ENCODE measurements at places on chromosomes 12 and 14.
A peak's percentile ranks its signal among the peaks of the same experiment; 100 is the strongest.

DNA sequence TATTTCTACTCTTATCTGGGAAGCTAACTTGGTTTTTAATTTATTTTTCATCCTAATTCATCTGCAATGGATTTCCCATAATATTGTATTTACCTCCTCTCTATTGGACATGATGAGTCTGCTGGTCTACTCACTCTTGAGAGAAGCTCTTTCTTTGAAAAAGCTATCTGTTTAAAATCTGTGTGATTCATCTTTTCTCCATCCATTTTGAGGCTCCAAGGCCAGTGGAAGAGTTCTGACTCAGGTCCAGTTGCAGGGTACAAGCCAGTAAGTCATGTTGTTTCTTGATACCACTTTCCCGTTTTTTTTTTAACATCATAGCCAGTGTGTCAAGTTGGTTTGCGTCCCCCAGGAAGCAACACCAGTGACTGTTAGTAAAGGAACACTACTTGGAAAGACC is 160.3 kb upstream of the BMP4 start:
- DNase-seq = no peak

GRCh38 chr12:58419196-58419760 is 477.9 kb downstream of the ATP23 start:
- no peak for DNase-seq

DNA sequence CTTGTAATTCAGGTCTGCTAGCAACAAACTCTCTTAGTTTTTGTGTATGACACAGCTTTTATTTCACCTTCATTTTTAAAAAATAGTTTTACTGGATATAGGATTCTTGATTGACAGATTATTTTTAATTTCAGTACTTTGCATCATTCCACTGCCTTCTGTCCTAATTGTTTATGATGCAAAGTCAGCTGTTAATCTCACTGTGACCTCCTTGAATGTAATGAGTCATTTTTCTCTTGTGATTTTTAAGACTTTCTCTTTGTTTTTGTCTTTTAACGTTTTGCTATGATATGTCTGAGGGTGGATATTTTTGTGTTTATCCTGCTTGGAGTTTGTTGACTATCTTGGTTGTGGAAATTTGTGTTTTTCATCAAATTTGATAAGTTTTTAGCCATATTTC is 126.3 kb upstream of the FBXO33 start:
- DNase-seq = no peak

DNA sequence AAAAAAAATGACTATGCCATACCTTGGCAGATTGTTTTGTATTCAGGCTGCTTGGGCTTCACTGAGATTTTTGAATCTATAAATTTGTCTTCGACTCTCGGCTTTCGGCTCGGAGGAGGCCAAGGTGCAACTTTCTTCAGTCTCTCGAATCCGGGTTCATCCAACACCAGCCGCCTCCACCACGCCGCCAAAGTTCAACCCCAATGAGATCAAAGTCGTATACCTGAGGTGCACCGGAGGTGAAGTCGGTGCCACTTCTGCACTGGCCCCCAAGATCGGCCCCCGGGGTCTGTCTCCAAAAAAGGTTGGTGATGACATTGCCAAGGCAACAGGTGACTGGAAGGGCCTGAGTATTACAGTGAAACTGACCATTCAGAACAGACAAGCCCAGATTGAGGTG is 12.4 kb upstream of the SPPL3 start:
- DNase-seq = no peak

DNA sequence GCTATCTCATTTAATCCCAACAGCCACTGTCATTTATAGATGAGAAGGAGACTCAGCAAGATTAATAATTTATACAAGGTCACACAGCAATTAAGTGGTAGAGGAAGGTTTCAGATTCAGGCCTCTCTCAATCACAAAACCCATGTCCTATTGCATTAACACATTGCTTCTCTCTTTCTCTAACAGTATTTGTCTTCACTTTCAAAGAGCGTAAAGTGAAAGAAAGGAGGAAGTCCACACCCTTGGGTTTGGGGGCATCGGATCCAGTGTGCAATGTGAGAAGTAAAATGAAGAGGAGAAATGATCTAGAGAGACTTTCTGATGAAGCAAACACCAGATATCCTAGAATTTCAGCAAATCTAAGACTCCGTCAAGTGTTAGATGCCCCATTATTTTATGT is 7.0 kb upstream of the VRK1 start:
- DNase-seq = no peak

DNA sequence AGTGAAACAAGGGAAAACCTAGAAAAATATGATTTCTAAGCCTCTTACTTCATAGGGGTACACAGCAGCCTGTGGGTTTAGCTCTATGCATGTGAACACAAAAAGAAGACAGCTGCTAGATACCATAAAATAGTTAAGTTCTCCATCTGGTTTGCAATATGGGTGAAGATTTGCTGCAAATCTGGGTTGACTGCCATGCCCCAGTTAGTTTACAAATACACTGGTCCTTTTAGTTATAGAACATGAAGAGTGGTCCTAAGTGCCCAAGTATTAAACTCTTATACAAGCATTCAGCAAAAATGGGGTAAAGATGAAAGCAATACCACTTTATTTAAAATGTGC is 176.1 kb downstream of the AEBP2 start:
- no peak for DNase-seq

- no peak for DNase-seq
Measured at GRCh38 chr14:43938588-43939281, 568.3 kb downstream of the FSCB start.

DNA sequence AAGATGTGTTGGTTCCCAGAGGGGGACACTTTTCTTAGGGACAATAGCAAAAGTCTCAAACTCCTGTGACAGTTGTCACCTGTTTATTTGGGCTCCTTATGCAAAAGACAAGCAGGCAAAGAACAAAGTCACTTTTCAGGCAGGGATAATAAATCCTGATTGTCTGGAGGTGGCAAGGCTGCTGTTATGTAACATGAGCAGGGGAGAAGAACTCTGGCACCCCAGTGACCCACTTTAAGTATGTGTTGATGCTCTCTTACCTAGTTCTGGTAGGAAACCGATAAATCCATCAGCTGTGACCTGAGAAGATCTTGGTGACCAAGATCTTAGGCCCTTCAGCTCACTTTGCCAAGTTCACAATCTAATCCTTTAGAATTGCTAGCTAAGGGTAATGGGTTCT is 17.4 kb downstream of the MDGA2 start:
- no peak for DNase-seq

- no peak for DNase-seq
Measured at GRCh38 chr14:105898482-105899010, 372.2 kb downstream of the TMEM121 start.

- DNase-seq = no peak
Measured at GRCh38 chr12:6073426-6073825, 51.0 kb downstream of the VWF start.

- peak; percentile 86 for DNase-seq
Measured at GRCh38 chr12:11814374-11814773, 164.9 kb downstream of the ETV6 start.

All from urothelium cell line (cell line).